ENCODE measurements at places on chromosomes 12 and 14.

DNA sequence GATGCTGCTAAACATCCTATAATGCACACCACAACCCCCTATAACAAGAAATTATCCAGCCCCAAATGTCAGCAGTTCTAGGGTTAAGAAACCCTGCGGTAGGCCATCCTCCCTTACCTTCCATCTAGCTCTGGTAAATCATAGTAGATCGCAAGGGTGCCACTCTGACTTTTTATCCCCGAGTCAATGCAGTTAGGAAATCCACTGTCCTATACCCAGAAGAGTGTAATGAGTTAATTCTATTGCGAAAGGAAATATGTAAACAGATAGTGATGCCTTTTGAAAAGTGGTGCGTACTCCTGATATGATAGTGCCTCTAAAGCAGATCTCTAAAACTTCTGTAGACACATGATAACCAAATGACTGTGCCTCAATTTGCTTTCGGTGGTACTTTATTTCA lies 29.8 kb downstream of the SCFD1 start:
- DNase-seq, result no peak

DNA sequence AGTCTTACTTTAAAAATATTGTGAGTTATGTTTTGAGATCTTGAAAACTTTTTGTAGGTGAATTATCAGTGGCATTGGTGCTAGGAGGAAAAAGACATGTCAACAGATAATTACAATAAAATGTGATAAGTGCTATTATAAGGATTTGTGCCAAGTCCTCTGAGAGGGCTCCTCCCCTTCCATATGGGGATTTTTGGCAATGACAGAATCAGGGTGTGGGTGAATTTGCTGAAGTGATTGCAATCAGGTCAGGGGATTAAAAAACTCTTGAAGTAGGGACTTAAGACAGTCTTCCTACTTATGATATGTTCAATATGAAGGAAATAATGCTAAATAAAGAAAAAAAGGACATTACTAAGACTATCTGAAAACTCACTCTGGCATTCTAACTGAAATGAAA lies 122.5 kb downstream of the SLC15A5 start:
- no peak for DNase-seq

GRCh38 chr12:59940631-59941342 lies 345.0 kb downstream of the SLC16A7 start:
- no peak for DNase-seq

DNA sequence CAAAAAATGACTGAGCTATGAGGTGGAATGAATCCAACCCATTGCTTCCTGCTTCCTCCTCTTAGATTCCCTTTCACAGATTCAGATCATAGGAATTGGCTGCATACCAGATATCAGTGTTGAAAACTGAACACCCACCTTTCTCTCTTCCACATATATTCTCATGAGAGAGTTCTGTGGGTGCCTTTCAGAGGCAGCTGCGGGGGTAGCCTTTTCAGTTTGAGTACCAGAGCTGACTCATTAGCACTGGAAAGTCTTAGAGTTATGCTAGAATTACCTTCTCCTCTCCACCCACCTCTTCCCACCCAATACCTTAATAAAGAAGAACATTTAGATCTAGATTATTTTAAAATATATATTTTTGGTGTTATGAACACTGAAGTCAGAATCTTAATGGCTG lies 495.4 kb upstream of the SEL1L start:
- peak; percentile 13 for DNase-seq

GRCh38 chr12:19518209-19518608 lies 78.9 kb downstream of the AEBP2 start:
- no peak for DNase-seq

DNA sequence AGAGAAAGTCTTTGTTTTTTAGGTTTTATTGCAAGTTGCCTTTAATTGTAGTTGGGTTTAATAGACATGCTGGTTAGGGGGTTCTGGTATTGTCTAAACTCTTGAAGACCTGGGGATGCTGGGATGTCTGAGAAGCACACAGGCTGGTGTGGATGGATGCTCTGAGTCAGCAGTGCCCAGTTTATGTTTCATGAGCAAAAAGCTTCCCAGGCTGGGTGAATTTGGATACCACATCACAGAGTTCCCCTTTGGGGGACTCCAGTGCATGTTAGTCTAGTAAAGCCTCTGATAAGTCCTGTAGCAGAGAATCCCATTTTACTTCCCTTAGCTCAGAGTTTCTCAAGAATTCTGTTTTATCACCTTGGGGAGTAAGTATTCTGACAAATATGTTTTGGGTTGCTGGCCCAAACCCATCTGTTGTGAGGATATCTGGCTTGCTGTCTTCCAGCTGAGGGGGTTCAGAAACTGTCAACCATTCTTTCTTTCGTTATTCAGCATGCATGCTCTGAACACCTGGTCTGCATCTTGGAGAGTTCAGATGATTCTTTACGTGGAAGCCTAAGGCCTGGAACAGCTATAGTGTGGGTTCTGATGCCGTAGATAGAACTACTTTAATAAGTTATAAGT lies 509.1 kb downstream of the VRK1 start:
- DNase-seq, result no peak

DNA sequence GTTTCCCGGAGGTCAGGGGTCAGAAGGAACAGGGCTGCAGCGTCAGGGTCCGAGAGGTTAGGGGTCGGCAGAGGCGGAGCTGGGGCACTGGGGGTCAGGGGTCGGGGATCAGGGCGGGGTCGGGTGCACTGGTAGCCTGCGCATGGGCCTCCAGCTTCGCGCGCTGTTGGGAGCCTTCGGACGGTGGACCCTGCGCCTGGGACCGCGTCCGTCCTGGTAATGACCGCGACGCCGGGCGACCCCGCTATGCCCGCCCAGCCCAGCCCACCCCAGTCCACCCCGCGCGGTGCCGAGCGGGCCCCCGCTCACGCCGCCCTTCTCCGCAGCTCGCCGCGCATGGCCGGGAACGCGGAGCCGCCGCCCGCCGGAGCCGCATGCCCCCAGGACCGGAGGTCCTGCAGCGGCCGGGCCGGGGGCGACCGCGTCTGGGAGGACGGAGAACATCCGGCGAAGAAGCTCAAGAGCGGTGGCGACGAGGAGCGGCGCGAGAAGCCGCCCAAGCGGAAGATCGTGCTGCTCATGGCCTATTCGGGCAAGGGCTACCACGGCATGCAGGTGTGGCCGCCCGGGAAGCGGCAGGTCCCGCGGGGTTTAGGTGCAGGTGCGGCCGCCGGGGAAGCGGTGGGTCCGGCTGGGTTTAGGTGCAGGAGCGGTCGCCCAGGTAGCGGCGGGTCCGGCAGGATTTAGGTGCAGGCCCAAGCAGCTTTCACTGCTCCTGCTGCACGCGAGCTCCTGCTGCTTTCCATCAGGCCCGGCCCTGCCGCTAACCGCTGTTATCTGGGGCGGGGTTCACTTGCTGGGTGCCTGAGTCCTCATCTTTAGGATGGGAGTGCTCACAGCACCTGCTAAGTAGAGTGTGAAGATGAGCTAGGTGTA lies 743 bp downstream of the PUS1 start:
- DNase-seq, result no peak

- no peak for DNase-seq
These were observed 19.9 kb downstream of the TMEM233 start for GRCh38 chr12:119613319-119613936.

- DNase-seq, result no peak
These were observed 8.5 kb upstream of the LTBP2 start for GRCh38 chr14:74620497-74620921.
